ENCODE measurements at places on chromosomes 5 and 9.

GRCh38 chr9:22158927-22159346, 149.8 kb upstream of the CDKN2B start:
- DNase-seq = no peak

- DNase-seq = no peak
These were observed 43.5 kb upstream of the TCF7 start for GRCh38 chr5:134070725-134071613.

- no peak for DNase-seq
These were observed 91.8 kb upstream of the CXCL14 start for GRCh38 chr5:135670588-135670987.

DNA sequence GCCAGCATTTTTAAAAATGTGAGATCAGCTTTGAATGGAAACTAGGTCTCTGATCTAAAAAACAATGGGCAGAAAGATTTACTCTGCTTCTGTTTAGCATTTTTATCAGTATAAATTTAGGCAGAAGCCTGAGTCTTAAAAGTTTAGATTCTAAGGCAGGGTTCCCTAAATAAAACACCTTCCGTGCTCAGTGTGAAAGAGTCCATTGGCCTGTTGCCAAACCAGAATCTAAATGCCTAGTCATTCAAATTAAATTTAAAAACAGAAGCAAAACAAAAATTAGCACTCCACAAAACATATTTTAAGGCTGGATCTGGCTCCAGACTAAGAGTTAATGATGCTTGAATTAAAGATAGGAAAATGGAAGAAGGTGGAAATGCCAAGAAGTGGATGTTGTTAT, 4.5 kb downstream of the TYRP1 start:
- no peak for DNase-seq

DNA sequence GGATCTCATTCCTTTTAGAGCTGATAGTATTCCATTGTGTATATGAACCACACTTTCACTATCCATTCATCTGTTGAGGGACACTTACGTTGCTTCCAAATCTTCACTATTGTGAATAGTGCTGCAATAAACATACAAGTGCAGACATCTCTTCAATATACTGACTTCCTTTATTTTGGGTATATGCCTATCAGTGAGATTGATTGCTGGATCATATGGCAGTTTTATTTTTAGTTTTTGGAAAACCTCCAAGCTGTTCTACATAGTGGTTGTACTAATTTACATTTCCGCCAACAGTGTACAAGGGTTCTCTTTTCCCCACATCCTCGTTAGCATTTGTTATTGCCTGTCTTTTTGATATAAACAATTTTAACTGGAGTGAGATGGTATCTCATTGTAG, 33.8 kb upstream of the LECT2 start:
- no peak for DNase-seq

All from activated CD8-positive, alpha-beta T cell treated with anti-CD3 and anti-CD28 coated beads, Interleukin-2, amount 10 ng/mL, durations not matched to agents 7 days and 5 days (primary cell).